Chondrocyte (in vitro differentiated cells): ENCODE measurements at places on chromosomes 12 and 14. TPM values are rescaled to one million over a fixed set of nuclear protein-coding genes. Genes with fewer than 3 reads are reported as not detected.

ADAM21 gene
- total RNA-seq, result 0.13 to 0.15 TPM (median 0.15 TPM) in 3 replicates

KRT7 gene
- 187 to 277 TPM (median 266 TPM) in 3 replicates for total RNA-seq

- peak; percentile 71 for DNase-seq
- H3K36me3 ChIP-seq, result no peaks in the 10 kb centered on the region
- peaks cover 37% of the 10 kb centered on the region for H3K27me3 ChIP-seq
- H3K4me3 ChIP-seq, result no peak overlapping the region
These were observed 50.2 kb upstream of the GALNT9 start for GRCh38 chr12:132379576-132379975.

- H3K27me3 ChIP-seq, result peaks cover 8% of the 10 kb centered on the region
- no peak overlapping the region for H3K27ac ChIP-seq
- H3K4me1 ChIP-seq, result no peaks in the 10 kb centered on the region
- DNase-seq, result no peak
These were observed 268.3 kb downstream of the RPAP3 start for GRCh38 chr12:47437570-47437969.

BATF gene
- not detected in 3 replicates for total RNA-seq

LRP1-AS gene
- total RNA-seq, result not detected in 3 replicates

DNA sequence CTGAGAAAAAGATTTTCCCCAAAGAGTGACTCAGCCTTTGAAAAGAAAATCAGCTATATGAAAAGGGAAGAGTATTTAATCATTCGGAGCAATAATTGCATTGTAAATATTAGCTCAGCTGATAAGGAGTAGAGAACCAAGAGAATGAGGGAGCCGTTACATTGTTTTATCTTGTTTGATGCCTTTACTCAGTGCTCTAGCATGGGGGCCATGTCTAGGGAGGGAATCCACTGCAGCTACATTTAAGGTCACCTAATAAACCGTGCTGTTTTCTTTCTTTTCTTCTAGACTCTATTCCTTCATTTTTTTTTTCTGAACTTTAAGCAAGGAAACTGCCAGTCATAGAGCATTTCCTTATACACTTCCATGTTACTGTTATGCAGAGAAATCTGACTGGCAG lies 447.0 kb downstream of the DIO2 start:
- no peak overlapping the region for H3K4me3 ChIP-seq
- H3K27me3 ChIP-seq, result no peaks in the 10 kb centered on the region
- H3K27ac ChIP-seq, result no peak overlapping the region

- peaks cover 19% of the 10 kb centered on the region for H3K36me3 ChIP-seq
- peaks cover 12% of the 10 kb centered on the region for H3K4me1 ChIP-seq
- no peak overlapping the region for H3K4me3 ChIP-seq
- no peaks in the 10 kb centered on the region for H3K27me3 ChIP-seq
- DNase-seq, result no peak
- no peak overlapping the region for H3K27ac ChIP-seq
These were observed 63.6 kb upstream of the SRSF5 start for GRCh38 chr14:69703047-69704039.

BMP4 gene
- 2.9 to 9.0 TPM (median 3.4 TPM) in 3 replicates for total RNA-seq

SLC4A8 gene
- total RNA-seq, result 2.4 to 5.4 TPM (median 2.7 TPM) in 3 replicates

FOXN4 gene
- not detected in 3 replicates for total RNA-seq

GRCh38 chr12:24724814-24725213 lies 224.1 kb downstream of the BCAT1 start:
- peaks cover 4% of the 10 kb centered on the region for H3K4me1 ChIP-seq
- H3K27me3 ChIP-seq, result no peaks in the 10 kb centered on the region
- no peak for DNase-seq
- H3K27ac ChIP-seq, result no peak overlapping the region

- H3K27me3 ChIP-seq, result no peaks in the 10 kb centered on the region
- DNase-seq, result no peak
- no peak overlapping the region for H3K4me3 ChIP-seq
- H3K27ac ChIP-seq, result no peak overlapping the region
- H3K4me1 ChIP-seq, result peaks cover 20% of the 10 kb centered on the region
- H3K36me3 ChIP-seq, result peaks cover 14% of the 10 kb centered on the region
These were observed 66.1 kb downstream of the ELK3 start for GRCh38 chr12:96260231-96260630.

- no peaks in the 10 kb centered on the region for H3K36me3 ChIP-seq
- DNase-seq, result no peak
- no peaks in the 10 kb centered on the region for H3K27me3 ChIP-seq
- peak overlapping the region; percentile 95 for H3K27ac ChIP-seq
- peak overlapping the region; percentile 96 for H3K4me3 ChIP-seq
These were observed 1.3 kb downstream of the FBXO33 start for GRCh38 chr14:39430762-39431415.

TPH2 gene
- total RNA-seq, result not detected in 3 replicates

CELA1 gene
- not detected in 3 replicates for total RNA-seq

- H3K4me1 ChIP-seq, result peaks cover 4% of the 10 kb centered on the region
- H3K27me3 ChIP-seq, result peaks cover 7% of the 10 kb centered on the region
- no peak for DNase-seq
- H3K27ac ChIP-seq, result no peak overlapping the region
These were observed 197.7 kb upstream of the SLC16A7 start for GRCh38 chr12:59398164-59398563.

DNA sequence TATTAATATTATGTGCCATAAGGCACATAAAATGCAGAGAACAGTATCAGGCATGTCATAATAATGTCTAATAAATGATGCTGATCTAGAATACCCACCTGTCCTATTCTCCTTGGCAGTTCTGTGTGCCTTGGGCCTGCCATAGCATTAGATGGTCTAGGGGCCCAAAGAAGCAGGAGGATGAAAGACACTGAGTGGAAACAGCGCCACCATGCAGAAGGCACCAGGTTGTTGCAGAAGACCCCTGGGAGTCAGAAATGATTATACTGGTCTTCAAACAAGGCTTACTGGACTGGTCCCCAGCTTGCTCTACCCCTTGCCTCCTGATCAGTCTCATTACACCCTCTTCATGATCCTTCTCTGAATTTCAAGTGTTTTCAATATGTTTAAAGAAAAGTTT lies 353.3 kb downstream of the GRIN2B start:
- H3K27ac ChIP-seq, result no peak overlapping the region
- no peaks in the 10 kb centered on the region for H3K4me1 ChIP-seq
- no peak for DNase-seq
- no peaks in the 10 kb centered on the region for H3K36me3 ChIP-seq
- peaks cover 5% of the 10 kb centered on the region for H3K27me3 ChIP-seq

SERPINA3 gene
- 3.6 to 4.6 TPM (median 3.9 TPM) in 3 replicates for total RNA-seq

DNA sequence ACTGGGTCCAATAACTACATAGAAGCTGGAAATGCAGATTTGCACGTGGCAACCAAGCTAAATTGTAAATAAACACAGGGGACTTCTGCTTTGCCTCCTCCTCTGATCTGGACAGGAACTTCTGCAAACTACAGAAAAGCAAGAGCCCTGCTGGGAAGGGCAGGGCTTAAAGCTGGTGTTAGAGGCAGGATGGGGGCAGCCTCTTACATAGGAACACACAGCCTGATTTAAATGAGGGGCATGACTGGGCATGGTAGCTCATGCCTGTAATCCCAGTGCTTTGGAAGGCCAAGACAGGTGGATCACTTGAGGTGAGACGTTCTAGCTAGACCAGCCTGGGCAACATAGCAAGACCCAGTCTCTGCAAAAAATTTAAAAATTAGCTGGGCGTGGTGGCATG lies 46.7 kb downstream of the ERH start:
- DNase-seq, result no peak
- H3K36me3 ChIP-seq, result peaks cover 20% of the 10 kb centered on the region
- H3K4me1 ChIP-seq, result peaks cover 19% of the 10 kb centered on the region

- peaks cover 3% of the 10 kb centered on the region for H3K4me1 ChIP-seq
- no peak for DNase-seq
- H3K4me3 ChIP-seq, result no peak overlapping the region
These were observed 584.5 kb downstream of the SLC16A7 start for GRCh38 chr12:60180298-60180697.

DNA sequence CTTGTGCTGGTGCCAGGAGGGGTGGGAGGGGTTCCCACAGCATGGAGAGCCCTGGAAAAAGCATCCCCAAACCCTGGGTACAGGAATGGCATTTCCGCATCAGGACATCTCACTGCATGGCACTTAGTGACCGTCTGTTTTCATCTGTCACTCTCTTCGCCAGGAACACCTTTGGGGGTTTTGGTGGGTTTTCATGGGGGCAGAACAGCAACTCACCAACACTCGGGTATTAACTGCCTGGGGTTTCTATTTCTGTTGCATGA lies 3.5 kb downstream of the VSX2 start:
- no peak overlapping the region for H3K4me3 ChIP-seq
- no peaks in the 10 kb centered on the region for H3K36me3 ChIP-seq
- DNase-seq, result no peak
- peaks cover 79% of the 10 kb centered on the region for H3K27me3 ChIP-seq
- H3K4me1 ChIP-seq, result peaks cover 11% of the 10 kb centered on the region

GRCh38 chr12:10807186-10807585 lies at the start of gene TAS2R8:
Gene TAS2R8, minus strand, starts transcription at chr12:10807286. Its CDS starts 306 bp downstream, at chr12:10806980.
- H3K27ac ChIP-seq, result no peak within 1 kb of the TSS
- no peaks in the 10 kb centered on the region for H3K4me1 ChIP-seq
- H3K4me3 ChIP-seq, result no peak within 1 kb of the TSS
- no peaks in the 10 kb centered on the region for H3K36me3 ChIP-seq
- DNase-seq, result no peak
- peaks cover 11% of the 10 kb centered on the region for H3K27me3 ChIP-seq

DNA sequence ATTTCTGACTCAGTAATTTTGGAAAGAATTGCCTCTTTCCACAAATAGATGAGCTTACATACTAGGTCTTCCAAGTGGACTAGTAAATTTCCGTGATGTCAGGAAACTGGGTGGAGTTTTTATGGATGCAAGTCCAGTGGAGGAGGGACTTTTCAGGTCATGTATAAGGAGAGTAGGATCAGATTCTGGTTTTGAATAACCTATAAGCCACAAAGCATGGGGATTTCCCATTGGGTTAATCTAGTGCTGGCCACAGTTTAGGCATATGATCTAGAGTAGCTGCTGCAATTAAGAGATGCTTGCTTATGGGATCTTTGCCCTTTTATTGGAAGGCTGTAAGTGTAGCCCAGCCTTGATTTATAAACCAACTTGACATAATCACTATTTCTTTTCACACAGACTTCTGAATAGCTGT lies 33.8 kb downstream of the STK38L start:
- H3K27me3 ChIP-seq, result no peaks in the 10 kb centered on the region
- H3K27ac ChIP-seq, result peak overlapping the region; percentile 42
- no peak overlapping the region for H3K4me3 ChIP-seq
- H3K4me1 ChIP-seq, result peaks cover 92% of the 10 kb centered on the region

DNA sequence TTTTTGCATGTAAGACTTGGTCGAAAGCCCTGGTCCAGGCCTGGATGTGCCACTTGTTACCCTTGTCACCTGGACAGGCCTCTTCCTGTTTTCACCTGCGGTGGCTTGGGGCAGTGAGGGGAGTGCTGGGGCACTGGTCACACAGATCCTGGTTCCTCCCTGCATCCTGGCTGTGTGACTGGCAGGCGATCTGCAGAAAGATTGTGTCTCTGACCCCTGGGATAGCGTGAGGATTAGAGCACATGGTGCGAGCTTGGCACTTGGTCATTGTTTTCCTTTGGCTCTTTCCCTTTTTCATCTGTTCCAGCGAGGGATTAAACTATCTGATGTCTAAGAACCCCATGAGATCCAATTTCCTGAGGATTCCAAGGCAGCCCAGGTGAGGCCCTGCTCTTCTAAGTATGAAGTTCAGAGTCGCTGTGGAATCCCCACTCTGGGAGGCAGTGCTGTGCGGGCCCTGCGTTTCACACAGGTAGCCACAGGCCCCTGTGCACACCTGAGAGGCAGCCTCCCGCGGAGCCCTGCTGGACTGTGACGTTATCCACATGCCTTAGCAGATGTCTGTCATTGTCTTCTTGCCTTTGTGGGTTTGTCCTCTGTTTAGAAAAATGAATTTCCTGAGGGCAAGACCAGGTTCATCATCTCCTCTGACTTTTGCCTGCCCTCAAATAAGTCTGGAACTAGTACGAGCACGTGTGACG lies 288.4 kb downstream of the CACNA1C start:
- no peaks in the 10 kb centered on the region for H3K27me3 ChIP-seq
- peaks cover 83% of the 10 kb centered on the region for H3K4me1 ChIP-seq
- peak overlapping the region; percentile 90 for H3K27ac ChIP-seq
- DNase-seq, result no peak
- H3K36me3 ChIP-seq, result no peaks in the 10 kb centered on the region
- no peak overlapping the region for H3K4me3 ChIP-seq

WSB2 gene
- 86.7 to 129 TPM (median 124 TPM) in 3 replicates for total RNA-seq

ANO2 gene
- 0.44 to 0.73 TPM (median 0.47 TPM) in 3 replicates for total RNA-seq

DNA sequence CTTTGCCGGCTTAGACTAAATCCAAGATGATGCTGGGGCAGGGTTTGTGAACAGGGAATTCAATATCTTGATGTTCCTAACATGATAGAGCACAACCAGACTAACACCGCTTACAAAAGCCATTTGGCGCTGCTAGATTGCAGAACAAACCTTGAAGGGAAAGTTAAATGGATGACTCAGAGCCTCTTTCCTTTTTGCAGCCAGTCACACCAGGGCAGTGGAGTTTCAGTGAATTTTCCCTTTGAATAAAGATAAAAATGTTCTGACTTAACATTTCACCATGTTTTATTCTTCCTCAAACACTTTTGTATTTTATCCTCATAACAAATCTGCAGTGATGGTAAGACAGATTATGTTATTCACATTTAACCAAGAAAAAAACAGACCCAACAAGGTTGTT lies 47.3 kb downstream of the PDE6H start:
- DNase-seq, result no peak
- H3K36me3 ChIP-seq, result peaks cover 2% of the 10 kb centered on the region
- no peak overlapping the region for H3K27ac ChIP-seq
- no peaks in the 10 kb centered on the region for H3K27me3 ChIP-seq
- no peak overlapping the region for H3K4me3 ChIP-seq

KRT85 gene
- total RNA-seq, result not detected in 3 replicates

- no peaks in the 10 kb centered on the region for H3K27me3 ChIP-seq
- H3K27ac ChIP-seq, result peak overlapping the region; percentile 69
- H3K4me3 ChIP-seq, result no peak overlapping the region
- peaks cover 1% of the 10 kb centered on the region for H3K36me3 ChIP-seq
- DNase-seq, result no peak
- H3K4me1 ChIP-seq, result peaks cover 41% of the 10 kb centered on the region
These were observed 161.7 kb upstream of the EEA1 start for GRCh38 chr12:93090731-93091172.

CHST11 gene
- 5.3 to 9.1 TPM (median 6.2 TPM) in 3 replicates for total RNA-seq

GRCh38 chr12:39332661-39333175 lies 110.2 kb downstream of the KIF21A start:
- H3K36me3 ChIP-seq, result peaks cover 10% of the 10 kb centered on the region
- DNase-seq, result no peak
- no peaks in the 10 kb centered on the region for H3K27me3 ChIP-seq
- H3K27ac ChIP-seq, result no peak overlapping the region
- peaks cover 9% of the 10 kb centered on the region for H3K4me1 ChIP-seq
- no peak overlapping the region for H3K4me3 ChIP-seq

ENDOU gene
- not detected in 3 replicates for total RNA-seq

DNA sequence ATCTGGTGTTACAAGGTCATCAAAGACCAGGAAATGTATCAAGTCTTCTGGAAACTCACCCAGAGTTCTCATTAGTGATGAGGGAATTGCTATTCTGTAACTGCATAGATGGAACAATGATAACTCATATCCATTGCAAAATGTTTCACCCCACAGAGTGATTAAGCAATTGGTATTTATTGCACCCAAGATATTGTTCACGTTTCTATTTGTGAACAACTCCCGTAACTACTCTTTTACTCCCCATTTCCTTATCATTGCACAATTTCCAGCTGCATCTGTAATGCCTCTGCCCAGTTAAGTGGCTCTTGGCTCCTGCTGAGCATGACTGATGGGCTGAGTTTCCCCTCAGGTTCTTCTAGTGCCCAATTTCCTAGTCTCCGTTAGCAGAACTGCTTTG lies 108.7 kb upstream of the PRICKLE1 start:
- H3K4me3 ChIP-seq, result no peak overlapping the region
- no peaks in the 10 kb centered on the region for H3K36me3 ChIP-seq
- DNase-seq, result no peak

KRT75 gene
- total RNA-seq, result not detected in 3 replicates

GRCh38 chr12:49809381-49809905 lies 18.8 kb downstream of the NCKAP5L start:
- H3K27ac ChIP-seq, result peak overlapping the region; percentile 90
- no peaks in the 10 kb centered on the region for H3K27me3 ChIP-seq
- DNase-seq, result peak; percentile 68
- H3K36me3 ChIP-seq, result peaks cover 5% of the 10 kb centered on the region
- peaks cover 48% of the 10 kb centered on the region for H3K4me1 ChIP-seq
- H3K4me3 ChIP-seq, result no peak overlapping the region
